ENCODE measurements at places on chromosomes 4 and X.
A peak's percentile ranks its signal among the peaks of the same experiment; 100 is the strongest.

DNA sequence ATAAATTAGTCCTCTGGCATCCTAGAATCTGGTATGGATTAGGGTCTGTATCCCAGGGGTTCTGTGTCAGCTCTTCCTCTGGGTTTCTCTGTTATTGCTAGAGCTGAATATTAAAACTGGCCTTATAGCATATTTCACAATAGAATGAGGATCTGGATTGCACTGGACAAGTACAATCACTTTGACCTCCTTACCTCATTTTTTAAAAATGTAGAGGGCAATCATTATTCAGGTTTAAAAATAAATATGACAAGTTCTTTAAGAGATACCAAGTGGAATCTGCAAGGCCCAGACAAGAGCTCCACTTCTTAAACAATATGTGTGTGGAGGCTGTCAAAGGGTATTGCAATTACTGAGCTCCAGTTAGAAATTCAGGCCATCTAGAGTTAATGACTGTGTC, 1.4 kb downstream of the PALLD start:
- DNase-seq: no peak

DNA sequence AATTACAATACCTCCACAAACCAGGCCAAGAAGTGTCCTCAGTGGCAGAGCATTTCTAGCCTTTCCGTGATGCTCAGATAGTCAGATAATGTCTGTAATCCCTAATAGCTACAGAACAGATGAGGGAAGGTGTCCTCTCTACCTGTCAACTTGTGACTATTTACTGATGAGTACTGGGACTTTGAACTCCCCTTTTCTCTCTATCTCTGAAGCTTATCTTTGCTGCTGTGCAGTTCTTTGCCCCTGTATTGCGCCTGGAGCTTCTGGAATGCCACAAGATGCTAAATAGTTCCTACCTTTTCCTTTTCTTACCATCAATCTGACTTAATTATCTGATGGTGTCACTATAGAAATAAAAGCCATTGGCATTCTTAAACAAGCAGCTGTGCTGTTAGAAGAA, 30.5 kb downstream of the FGF2 start:
- DNase-seq: no peak

- peak; percentile 79 for DNase-seq
Measured at GRCh38 chrX:53223955-53224859, 800 bp downstream of the KDM5C start.

GRCh38 chrX:7242613-7243012, 94.7 kb upstream of the PUDP start:
- no peak for DNase-seq

- no peak for DNase-seq
Measured at GRCh38 chrX:24002167-24002566, 24.8 kb downstream of the KLHL15 start.
